ENCODE measurements at places on chromosomes 1 and 21. TPM values are rescaled to one million over a fixed set of nuclear protein-coding genes. Genes with fewer than 3 reads are reported as not detected.

- DNase-seq, result no peak
- no peak overlapping the region for H3K27ac ChIP-seq
Observed at GRCh38 chr1:205546541-205546940, 42.1 kb downstream of the CDK18 start.

- no peaks in the 10 kb centered on the region for H3K36me3 ChIP-seq
- no peaks in the 10 kb centered on the region for H3K27me3 ChIP-seq
- no peak for DNase-seq
- no peak overlapping the region for H3K4me3 ChIP-seq
- H3K27ac ChIP-seq, result no peak overlapping the region
Observed at GRCh38 chr1:110107867-110108469, 4.3 kb upstream of the UBL4B start.

GRCh38 chr1:154190550-154190949 is 1.4 kb downstream of the TPM3 start:
- no peak for DNase-seq
- H3K4me3 ChIP-seq, result no peak overlapping the region
- no peak overlapping the region for H3K27ac ChIP-seq
- no peaks in the 10 kb centered on the region for H3K27me3 ChIP-seq

GRCh38 chr1:228084325-228084724 is 1.8 kb downstream of the ARF1 start:
- DNase-seq, result peak; percentile 94
- H3K27me3 ChIP-seq, result no peaks in the 10 kb centered on the region
- H3K27ac ChIP-seq, result peak overlapping the region; percentile 93
- peak overlapping the region; percentile 92 for H3K4me3 ChIP-seq

- no peak for DNase-seq
- H3K4me1 ChIP-seq, result no peaks in the 10 kb centered on the region
- H3K36me3 ChIP-seq, result no peaks in the 10 kb centered on the region
- H3K4me3 ChIP-seq, result no peak overlapping the region
- H3K27ac ChIP-seq, result no peak overlapping the region
Observed at GRCh38 chr1:111973150-111973790, 16.2 kb downstream of the KCND3 start.

DNA sequence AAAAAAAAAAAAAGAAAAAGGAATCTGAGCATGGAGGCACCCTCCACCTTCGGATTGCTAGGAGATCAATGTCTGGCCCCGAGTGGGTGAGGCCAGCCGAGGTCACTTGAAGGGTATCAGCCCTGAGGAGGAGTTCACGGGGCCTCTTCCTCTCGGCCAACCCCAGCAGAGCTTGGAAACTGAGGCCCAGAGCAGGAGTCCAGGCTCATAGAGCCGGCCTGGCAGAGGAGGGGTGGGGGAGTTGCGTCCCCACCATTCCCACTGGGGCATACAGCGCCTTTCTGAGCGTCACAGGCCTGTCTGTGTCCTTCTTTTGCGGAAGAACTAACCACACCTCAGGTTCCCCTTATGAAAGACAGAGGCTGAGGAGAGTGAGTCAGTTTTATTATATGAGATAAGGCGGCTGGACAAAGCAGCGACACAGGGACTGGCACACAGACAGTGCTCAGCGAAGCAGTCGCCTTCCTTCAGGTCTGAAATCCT is 17.1 kb upstream of the EPHA2 start:
- no peaks in the 10 kb centered on the region for H3K27me3 ChIP-seq
- H3K4me3 ChIP-seq, result no peak overlapping the region
- H3K27ac ChIP-seq, result no peak overlapping the region
- H3K36me3 ChIP-seq, result no peaks in the 10 kb centered on the region
- DNase-seq, result peak; percentile 59
- H3K4me1 ChIP-seq, result peaks cover 40% of the 10 kb centered on the region

GRCh38 chr1:246068217-246068512 is 438.9 kb downstream of the SMYD3 start:
- H3K4me3 ChIP-seq, result peak overlapping the region; percentile 61
- H3K27me3 ChIP-seq, result no peaks in the 10 kb centered on the region
- H3K4me1 ChIP-seq, result peaks cover 17% of the 10 kb centered on the region

- H3K4me1 ChIP-seq, result peaks cover 12% of the 10 kb centered on the region
- no peak overlapping the region for H3K27ac ChIP-seq
- H3K4me3 ChIP-seq, result no peak overlapping the region
- H3K36me3 ChIP-seq, result no peaks in the 10 kb centered on the region
Observed at GRCh38 chr1:17883136-17883535, 128.0 kb downstream of the ACTL8 start.

- H3K27ac ChIP-seq, result no peak overlapping the region
- DNase-seq, result peak; percentile 77
- no peaks in the 10 kb centered on the region for H3K27me3 ChIP-seq
- no peaks in the 10 kb centered on the region for H3K4me1 ChIP-seq
- no peak overlapping the region for H3K4me3 ChIP-seq
Observed at GRCh38 chr1:156583821-156584622, 4.5 kb downstream of the TTC24 start.

- no peak overlapping the region for H3K27ac ChIP-seq
- H3K4me3 ChIP-seq, result no peak overlapping the region
- no peaks in the 10 kb centered on the region for H3K27me3 ChIP-seq
- DNase-seq, result no peak
- no peaks in the 10 kb centered on the region for H3K4me1 ChIP-seq
- H3K36me3 ChIP-seq, result no peaks in the 10 kb centered on the region
Observed at GRCh38 chr1:155540000-155540874, 22.4 kb downstream of the ASH1L start.

DNA sequence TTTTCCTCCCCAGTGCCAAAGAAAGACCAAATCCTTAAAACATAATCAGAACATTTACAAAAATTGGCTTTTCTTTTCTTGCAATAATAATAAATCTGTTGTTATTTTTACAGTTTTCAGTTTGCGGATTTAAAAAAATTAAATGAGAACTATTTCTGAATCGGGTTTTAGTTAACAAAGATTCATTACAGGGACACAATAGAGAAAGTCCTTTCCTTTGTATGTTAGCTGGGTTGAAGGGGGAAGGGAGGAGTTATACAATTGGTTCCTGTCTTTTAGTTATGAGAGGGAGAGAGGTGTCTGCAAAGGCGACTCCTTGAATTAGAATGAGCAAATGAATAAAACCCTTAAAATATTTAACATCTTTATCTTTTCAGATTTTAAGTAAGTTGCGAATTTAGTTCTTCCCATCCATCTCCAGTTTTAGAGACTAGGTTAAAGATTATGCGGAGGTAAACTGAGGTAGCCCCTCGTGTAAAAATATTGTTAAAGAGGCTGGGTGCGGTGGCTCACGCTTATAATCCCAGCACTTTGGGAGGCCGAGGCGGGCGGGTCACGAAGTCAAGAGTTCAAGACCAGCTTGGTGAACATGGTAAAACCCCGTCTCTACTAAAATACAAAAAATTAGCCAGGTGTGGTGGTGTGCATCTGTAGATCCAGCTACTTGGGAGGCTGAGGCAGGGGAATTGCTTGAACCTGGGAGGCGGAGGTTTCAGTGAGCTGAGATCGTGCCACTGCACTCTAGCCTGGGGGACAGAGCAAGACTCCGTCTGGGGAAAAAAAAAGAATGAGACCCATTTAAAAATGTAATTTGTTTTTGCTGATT is 3.9 kb downstream of the SPEN start:
- H3K36me3 ChIP-seq, result no peaks in the 10 kb centered on the region
- H3K4me3 ChIP-seq, result peak overlapping the region; percentile 89
- peak overlapping the region; percentile 96 for H3K27ac ChIP-seq
- DNase-seq, result peak; percentile 26

- H3K27me3 ChIP-seq, result peaks cover 35% of the 10 kb centered on the region
- no peaks in the 10 kb centered on the region for H3K36me3 ChIP-seq
- H3K4me3 ChIP-seq, result no peak overlapping the region
- no peaks in the 10 kb centered on the region for H3K4me1 ChIP-seq
- H3K27ac ChIP-seq, result no peak overlapping the region
- DNase-seq, result no peak
Observed at GRCh38 chr1:203120325-203121153, 7.0 kb upstream of the ADORA1 start.

The ERICH3 gene
- total RNA-seq, result not detected

The SPATA6 gene
- total RNA-seq, result 1.6 TPM

The S100A8 gene
- total RNA-seq, result not detected
